ENCODE measurements at places on chromosomes 2 and 18.

GRCh38 chr2:217220228-217221013 is 360.6 kb upstream of the TNP1 start:
- no peak for DNase-seq

DNA sequence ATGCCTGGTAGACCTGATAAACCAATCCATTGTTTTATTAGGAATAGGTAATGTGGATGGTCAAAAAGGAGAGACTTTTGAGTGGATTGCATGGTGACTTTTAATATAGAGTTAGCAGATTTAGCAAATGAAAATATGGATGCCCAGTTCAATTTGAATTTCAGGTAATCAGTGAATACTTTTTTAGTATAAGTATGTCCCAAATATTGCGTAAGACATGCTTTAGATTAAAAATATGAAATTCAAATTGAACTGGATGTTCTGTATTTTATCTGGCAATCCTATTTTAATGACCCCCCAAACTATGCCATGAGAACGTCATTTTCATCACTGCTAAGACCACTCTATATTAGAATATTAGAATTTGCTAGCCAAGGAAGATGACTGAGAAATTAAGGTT is 30.3 kb upstream of the TNP1 start:
- DNase-seq: no peak

DNA sequence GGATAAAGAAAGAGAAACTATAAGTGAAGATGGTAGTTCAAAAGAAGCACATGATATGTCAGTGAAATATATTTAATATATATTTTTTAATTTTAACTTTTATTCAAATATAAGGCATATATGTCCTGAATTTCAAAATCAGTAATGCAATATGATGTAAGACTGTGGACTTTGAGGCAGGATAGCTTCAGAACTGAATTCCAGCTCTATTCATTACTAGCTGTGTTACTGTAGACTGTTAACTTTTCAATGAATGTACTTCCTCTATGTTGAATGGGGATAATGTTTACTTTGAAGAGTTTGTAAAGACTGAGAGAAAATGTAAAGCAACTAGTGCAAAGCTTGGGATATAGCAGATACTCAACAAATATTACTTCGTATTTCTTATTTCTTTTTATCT is 112.6 kb downstream of the PMS1 start:
- DNase-seq: no peak

GRCh38 chr2:64906853-64907536 is 82.2 kb upstream of the SLC1A4 start:
- no peak for DNase-seq

- DNase-seq: no peak
Measured at GRCh38 chr2:97819754-97820153, 106.4 kb downstream of the ZAP70 start.

DNA sequence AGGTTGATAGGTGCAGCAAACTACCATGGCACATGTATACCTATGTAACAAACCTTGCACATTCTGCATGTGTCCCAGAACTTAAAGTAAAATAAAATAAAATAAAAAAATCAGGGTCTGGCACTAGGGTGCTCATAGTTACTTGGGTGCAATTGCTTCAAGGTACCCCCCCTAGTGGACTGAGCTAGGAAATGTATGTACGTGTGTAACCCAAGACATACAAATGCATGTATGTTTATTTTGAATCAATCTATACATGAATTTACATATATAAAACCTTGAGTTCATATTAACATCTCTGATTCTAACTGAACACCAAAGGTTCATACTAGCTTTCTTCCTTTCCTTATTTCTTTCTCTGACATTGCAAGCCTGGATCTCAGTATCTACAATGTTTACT is 51.5 kb downstream of the USP37 start:
- DNase-seq: no peak

DNA sequence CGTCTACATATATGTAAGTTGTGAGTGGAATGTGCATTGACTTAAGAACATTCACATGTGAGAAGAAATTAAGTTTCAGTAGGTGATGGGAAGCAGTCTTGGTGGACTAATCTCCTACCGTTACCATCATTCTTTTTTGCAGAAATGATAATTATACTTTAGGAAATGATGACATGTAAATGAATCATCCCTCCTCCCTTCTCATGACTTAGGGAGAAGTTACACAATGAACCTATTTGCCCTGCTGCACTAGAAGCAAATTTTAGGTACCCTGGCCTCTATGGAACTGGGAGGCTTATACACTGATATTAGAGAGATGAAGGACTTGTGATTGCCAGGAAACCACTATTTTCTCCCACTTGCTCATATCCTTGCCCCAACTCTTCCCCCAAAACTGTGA is 214.2 kb downstream of the CALCRL start:
- DNase-seq: no peak

DNA sequence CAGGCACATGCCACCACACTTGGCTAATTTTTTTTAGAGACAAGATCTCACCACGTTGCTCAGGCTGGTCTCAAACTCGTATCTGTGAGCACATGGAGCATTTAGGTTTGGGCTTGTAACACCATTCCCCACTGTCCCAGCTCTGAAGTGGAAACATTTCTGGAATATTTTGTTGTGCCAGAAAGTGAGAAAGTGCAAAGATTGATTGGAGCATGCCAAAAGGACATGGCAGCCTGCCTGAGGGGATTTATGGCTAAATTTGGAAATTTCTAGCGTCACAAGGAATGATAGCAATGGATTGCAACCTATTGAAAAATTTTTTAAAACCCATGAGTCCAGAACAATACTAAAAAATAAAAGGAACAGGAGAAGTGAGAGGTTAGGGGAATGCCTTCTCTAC is 136.8 kb downstream of the ESCO1 start:
- no peak for DNase-seq

DNA sequence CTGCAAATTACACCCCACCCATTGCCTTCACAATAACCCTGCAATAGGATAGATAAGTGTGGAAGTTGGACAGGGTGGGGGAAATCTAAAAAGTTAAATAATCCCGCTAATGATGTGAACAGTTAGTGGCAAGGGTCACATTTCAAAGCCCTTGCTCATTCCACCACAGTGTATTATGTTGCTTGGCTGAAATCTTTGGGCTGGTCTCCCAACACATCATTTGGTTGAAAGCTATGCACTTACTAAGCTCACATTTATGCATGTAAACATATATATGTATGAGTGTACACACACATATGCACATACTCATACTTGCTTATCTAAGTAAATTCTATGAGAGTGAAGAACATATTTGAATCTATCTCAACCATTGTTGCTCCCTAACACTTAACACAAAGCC is 197.8 kb downstream of the RDH14 start:
- no peak for DNase-seq

Data from cortex of kidney (tissue), 1 donor.